ENCODE measurements at places on chromosomes 5 and 9.

DNA sequence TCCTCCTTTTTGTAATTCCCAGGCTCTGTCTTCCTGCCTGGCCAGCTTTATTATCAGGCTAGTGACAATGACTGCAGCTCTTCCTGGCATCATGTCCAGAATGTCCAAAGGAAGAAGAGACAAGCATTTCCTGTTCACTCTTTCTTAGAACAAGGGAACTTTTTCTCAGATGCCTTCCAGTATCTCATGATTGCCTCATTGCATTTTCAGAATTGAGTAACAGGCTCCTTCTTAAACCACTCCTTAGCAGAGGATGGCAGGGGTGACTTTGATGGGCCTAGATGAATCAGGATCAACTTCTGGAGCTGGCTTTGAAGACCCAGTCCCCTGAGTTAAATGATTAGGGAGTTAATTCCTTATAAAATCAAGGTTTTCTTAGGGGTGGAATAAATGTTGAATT lies 92.9 kb upstream of the RASGRF2 start:
- no peak for DNase-seq

DNA sequence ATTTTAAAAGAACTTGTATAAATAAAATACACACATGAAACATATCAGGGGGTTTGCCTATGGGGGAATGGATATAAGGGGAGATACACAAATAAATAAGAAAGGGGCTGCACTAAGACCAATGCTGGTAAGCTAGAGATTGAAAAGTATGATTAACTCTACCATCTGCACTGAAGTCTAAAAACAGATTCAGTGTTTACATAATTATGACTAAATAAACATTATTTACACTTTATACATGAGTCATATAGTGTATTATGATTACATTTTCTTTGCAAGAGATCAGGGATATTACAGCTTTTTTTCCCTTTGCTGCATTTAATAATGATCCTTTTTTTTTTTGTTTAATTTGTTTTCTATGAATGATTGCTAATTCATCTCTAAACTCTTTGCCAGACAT lies 367.9 kb downstream of the TMEM38B start:
- no peak for DNase-seq

DNA sequence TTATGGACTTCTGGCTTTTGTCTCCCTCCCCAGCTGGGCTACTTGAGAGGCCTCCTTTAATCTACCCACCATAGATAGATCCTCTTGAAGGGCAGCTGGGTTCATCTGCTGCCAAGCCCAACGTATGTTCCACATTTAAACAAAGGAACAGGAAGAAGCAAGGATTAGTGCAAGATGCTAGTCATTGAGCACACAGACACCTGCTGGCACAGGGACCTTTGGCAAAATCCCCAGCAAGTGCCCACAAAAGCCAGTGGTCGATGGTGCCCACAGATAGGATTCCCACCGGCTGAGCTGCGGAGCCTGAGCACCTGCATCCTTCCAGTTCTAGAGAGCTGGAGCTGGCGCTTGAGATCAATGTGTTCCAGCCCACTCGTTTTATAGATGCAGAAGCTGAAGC lies 57.7 kb upstream of the SHB start:
- no peak for DNase-seq

- DNase-seq = no peak
These were observed 115.6 kb upstream of the ADAMTSL1 start for GRCh38 chr9:18358325-18358724.

DNA sequence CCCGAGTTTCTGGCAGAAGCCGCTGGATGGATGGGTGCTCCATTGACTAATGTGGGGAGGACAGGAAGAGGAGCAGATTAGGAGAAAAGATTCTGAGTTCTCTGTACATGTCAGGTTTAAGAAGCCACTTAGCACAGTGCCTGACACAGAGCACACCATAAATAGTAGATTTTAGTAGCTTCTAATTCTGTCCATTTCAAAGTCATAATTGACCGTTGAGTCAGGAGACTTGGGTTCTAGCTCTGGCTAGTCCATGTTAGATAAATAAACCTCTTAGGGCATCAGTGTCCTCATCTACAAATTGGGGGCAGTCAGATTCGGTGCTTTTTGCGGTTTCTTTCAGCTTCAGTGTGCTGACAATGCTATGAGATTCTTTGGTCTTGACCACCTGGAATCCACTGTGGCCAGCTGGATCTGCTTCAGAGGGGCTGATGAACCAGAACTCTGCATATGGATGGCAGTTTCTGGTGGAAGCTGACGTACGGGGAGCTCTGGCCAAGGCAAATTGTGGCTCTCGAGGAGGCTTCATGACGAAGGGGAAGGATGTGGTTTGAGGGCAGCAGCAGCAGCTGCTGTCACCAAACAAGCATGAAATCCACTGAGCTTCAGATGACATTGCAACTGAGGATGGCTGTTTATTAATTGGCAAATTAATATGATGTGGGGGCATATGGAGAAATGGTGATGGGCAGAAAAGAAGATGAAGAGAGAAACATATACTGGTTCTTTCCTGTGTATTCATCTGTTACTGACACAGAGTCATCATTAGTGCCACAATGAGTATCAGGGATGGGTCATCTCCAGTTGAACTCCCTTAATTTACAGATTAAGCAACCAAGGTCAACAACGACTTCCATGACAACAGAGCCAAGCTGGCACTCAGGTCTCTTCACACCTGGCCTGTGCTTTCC lies 134.4 kb downstream of the AOPEP start:
- no peak for DNase-seq

GRCh38 chr5:142959683-142960657 lies 189.8 kb downstream of the ARHGAP26 start:
- DNase-seq = no peak

DNA sequence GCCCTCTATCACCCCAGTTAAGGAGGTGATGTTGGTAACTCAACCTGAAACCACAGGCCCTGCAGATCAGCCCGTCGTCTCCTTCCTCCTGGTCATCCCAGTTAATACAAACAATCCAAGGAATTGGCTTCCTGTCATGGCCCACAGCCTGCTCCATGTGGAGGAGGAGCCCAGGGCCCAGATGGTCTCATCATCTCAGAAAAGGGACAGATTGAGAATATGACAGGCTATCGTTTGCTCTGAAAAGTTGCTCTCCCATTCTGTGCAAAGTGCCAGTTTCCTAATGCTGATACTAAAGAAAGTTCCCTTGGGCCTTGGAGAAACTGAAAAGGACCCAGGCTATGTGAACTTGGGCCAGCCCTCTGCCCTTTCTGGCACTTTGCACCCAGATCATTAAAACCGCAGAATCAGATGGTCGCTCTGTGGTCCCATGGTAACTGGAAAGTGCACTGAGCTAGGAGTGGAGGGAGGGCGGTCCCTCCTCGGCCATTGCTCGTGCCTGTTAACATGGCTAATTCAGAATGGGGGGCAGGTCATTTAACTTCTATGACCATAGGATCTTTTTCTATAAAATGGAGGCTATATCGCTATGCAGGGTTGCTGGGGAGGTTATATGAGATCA lies 675 bp upstream of the SPAAR start:
- DNase-seq = no peak

DNA sequence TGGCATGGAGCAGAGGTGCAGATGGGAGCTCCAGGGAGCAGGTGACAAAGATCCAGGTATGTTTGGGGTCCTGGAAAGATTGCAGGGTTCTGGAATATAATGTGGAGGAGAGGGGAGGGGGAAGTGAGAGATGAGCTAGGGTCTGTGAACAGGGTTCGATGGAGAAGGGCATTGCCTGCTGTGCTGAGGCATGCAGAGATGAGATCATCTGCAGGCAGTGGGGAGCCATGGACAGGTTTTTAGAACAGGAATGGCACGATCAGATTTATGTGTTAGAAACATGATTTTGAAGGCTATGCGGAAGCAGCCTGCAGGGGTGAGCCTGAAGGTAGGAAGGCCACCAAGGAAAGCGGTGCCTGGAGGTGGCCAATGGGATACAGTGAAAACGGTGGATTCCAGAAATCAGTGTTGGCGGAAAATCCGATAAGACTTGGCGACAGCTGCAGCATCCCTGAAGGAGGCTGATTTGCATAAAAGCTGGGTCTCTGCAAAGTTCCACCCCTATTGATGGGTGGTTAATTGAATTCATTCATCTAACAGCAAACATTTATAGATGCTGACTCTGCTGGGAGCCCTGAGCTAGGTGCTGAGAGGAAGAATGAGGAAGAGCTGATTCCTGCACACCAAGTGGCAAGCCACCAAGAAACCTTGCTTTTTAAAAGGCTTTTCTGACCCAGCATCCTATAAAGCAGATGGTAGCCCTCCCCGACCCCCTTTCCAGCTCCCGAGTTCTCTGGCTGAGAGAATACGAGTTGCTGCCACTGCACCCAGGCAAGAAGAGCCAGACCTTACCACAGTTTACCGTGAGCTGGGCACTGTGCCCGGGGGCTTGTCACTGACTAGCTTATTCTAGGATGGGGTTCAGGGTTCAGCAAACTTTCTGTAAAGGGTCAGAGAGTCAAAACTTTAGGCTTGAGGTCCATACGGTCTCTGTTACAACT lies 139.2 kb upstream of the SMIM23 start:
- no peak for DNase-seq

DNA sequence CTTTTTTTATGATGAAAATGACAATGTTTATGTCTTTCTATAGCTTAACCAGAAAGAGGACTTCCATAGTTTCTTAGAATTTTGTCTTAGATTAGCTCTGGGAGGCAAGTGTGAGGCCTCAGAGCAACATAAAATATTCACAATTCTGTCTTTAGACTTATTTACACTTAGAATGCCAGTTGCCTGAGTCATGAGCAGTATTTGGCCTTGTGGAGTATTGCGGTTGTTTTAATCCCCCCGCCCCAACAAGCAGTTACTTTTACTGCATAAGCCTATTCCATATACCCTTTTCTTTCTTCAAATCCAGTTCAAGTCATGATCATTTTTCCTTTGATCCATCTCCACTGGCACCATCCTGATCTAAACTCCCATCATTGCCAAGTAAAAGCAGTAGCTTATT lies 198.0 kb upstream of the EGFLAM start:
- no peak for DNase-seq

DNA sequence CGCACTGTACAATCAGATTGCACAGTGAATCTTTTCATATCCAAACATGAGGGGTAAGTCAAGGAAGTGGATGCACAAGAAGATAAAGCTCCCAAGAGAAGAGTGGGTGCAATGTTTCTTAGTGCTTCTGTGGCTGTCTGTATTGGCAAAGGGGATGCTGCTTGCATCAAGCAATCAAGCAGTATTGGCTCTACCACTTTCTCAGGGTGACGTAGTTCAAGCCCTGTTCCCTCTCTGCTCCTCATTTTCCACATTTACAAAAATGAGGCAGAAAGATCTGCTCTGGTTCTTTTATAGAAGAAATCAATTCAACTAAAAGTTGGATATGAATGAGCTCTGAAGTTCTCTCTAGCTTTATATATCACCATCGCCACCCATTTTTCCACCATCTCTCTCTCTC lies 2.3 kb downstream of the TNFSF8 start:
- DNase-seq = no peak

- DNase-seq = no peak
These were observed 158.0 kb downstream of the SMARCA2 start for GRCh38 chr9:2173170-2173569.

DNA sequence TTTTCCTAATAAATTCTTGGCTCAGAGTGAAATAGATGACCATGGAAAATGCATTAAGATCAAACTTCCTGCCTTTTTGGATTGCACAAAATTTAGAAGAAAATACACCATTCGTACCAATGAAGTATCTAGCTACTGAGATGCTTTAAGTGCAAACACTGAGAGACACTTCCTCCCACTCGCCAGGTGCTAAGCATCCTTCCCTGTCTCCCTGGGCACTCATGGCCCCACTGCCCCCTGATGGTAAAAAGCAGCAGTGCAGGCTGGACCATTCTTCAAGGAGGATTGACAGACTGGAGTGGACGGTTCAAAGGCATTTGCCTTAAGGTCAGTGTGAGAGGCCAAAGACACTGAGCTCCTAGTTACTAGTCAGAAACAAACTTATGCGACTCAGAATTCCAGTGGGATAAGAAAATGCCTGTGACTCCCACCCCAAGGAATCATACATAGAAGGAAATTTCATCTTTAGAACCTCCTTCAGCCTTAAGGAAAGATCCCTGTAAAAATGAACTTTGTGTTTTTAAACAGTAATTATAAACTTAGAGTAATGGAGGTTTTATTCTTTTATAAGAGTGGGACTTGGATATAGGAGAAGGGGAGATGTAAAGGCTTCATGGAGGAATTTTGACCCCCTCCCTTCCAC lies 86.0 kb upstream of the SLC30A5 start:
- DNase-seq = peak; percentile 72

- DNase-seq = no peak
These were observed 36.6 kb downstream of the NLN start for GRCh38 chr5:65758546-65759144.

DNA sequence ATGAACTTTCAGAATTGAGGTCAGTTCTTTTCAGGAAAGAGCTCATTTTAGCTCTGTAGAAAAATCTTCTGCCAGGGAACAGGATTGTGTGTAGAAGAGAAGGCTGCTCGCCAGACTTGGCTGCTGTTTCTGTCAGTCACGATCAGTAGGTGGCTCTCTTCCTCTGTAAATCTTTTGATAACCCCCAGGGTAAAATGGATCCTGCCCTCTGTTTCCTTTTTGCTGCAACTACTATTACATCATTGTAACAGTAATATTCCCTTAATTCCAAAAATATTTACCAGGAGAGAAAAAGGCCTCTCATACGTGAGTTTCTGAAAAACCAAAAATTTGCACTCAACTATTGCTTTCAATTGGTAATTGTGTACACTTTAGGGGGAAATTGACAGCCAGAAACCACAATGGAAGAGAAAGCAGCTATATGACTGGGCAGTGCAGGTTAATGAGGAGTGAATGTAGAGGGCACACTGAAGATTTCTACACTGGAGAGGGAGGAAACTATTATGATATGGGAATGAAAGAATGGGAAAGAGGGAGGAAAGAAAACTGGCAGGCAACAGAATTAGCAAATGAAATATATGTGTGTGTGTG lies 12.3 kb downstream of the IFNA21 start:
- DNase-seq = no peak

- no peak for DNase-seq
These were observed 207.6 kb upstream of the MPDZ start for GRCh38 chr9:13487071-13487470.

- DNase-seq = no peak
These were observed 623.2 kb upstream of the FAM174A start for GRCh38 chr5:99911971-99912370.

DNA sequence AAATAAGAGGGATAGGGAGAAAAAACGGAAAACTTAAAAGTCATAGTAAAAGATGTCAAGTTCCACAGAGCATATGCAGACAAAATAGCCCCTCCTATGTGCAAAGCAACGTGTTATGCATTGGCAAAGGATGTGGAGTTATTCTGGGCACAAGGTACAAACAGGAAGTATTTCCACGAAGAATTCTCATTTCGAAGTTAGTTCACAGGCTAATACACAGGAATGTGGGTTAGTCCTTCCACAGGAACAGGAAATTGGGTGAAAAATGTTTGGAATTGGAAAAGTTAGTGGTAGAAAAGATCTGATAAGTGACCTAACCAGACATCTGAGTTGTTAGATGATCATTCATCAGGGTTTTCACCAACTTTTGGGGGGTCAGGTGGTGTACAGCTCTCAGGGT lies 326.6 kb downstream of the EBF1 start:
- DNase-seq = no peak

DNA sequence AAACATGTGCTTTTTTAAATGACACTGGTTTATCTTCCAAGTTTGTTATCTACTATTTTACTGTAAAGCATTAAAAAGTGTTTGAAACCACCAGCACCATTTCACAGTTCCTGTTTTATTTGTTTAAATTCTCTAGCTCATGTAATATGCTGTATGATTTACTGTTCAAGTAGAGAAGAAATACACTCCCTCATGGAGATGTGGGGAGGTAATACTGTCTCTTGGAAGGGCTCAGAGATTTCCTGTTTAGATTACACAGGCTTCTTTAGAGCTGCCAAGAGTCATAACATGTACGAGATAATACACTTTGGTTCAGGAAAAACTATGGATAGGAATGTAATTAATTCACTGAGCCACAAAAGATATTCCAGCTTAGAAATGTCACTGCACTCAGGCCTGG lies 135.0 kb upstream of the CCDC152 start:
- no peak for DNase-seq
